Activated CD4-positive, alpha-beta T cell treated with anti-CD3 and anti-CD28 coated beads, Interleukin-2, amount 50 U/mL, for 24 hours (primary cell): ENCODE measurements at places on chromosomes 4 and X.

DNA sequence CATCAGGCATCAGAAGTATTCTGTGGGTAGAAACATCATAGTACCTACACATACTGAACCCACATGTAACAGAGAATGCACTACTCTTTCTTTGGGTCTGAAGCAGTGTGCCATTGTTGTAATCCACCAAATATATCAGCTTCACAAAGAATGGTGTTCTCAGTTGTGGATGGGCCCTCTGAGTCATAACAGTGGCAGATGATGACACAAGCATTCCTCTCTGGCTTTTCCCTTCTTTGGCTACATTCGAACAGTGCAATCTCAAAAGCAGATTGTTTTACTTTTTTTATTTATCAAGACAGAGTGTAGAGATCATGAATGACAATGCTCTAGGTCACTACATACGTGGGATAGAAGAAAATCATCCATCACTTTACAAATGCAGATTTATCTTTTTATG lies 247.2 kb upstream of the EPHA5 start:
- DNase-seq: no peak

GRCh38 chr4:16665942-16666551 lies 232.4 kb downstream of the LDB2 start:
- DNase-seq: no peak

DNA sequence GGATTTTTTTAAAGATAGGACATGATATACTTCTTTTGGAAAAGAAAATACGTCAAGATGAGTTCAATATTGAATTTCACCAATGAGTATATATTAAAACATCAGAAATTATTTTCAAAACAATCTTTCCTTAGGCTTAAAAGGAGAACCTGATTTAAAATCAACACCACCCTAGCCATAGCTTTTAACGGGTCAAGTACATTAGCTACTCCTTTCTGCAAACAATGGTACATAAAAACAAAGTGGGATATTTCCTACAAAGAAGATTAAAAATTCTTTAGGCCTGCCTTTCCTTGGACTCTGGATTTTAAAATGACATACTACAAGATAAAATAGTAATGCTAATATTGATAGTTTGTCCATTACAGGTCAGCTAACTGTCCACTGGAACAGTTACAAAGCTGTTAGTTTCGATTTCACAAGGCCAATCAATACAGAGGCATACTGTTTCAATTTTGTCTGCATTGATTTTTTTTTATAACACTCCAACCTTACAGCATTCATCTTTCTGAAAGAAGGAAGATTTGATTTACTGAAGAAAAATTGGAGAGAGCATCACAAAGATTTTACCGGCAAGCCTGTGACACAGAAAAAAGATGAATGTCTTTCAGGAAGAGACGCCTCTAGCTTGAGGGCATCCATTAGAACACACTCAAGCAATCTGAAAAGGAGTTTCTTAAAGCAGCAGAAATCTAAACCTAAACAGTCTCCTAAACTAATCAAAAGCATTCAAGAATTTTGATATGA lies 97.2 kb downstream of the MAB21L2 start:
- DNase-seq: no peak

- DNase-seq: no peak
Observed at GRCh38 chrX:40871385-40872082, 136.2 kb upstream of the MED14 start.

GRCh38 chr4:35883108-35883507 lies 361.2 kb downstream of the ARAP2 start:
- DNase-seq: no peak

GRCh38 chr4:1536579-1537409 lies 130.6 kb upstream of the NKX1-1 start:
- DNase-seq: no peak

DNA sequence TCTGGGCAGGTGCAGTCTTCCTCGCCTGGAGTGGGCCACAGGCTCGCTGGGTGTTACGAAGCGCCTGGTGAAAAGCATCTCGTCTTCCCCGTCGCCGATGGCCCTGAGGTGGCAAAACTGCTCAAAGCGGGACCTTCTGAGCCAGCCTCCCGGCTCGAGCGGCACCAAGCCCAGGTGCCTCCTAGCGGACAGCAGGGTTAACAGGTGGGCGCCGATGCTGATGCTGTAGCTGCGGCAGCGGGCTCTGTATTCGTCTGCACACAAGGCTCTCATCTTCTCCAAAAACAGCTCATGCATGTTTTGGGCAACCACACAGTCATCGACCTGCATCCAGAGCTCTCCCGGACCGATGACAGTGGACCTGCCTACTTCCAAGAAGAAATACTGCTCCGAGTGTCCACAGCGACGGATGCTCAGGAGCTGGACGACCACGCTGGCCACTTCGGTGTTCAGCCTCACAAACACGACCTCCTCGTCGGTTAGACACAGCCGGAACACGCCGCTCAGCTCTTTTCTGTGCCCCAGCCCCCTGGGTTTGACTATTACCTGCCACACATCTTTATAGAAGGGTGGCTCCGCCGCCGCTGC lies 1.2 kb downstream of the IRS4 start:
- DNase-seq: no peak

DNA sequence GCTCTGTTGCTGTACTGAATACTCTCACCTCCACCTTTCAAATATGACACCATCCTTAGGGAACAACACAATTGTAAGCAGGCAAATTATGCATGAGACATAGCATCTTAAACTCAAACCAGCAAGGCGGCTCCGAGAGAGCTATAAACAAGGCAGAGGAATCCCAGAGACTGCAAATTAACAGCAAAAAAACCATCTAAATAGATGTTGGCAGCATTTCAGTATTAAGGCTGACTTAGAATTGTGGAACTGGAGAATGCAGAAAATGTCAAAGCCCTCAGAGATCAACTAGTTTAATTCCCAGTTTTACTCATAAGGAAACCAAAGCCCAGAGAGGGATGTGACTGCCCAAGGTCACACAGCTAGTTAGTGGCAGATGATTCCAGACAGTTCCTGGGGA lies 37.2 kb upstream of the SPANXC start:
- no peak for DNase-seq

DNA sequence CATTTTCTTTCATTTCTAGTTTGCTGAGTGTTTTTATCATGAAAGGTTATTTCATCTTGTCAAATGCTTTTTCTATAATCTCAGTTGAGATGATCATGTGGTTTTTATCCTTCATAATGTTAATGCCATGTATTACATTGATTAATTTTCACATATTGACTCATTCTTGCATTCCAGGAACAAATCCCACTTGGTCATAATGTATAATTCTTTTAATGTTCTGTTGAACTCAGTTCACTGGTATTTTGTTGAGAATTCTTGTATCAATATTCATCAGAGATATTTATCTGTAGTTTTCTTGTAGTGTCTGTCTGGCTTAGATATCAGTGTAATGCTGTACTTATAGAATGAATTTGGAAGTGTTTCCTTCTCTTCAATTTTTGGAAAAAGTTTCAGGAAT lies 16.7 kb upstream of the LHFPL1 start:
- no peak for DNase-seq

DNA sequence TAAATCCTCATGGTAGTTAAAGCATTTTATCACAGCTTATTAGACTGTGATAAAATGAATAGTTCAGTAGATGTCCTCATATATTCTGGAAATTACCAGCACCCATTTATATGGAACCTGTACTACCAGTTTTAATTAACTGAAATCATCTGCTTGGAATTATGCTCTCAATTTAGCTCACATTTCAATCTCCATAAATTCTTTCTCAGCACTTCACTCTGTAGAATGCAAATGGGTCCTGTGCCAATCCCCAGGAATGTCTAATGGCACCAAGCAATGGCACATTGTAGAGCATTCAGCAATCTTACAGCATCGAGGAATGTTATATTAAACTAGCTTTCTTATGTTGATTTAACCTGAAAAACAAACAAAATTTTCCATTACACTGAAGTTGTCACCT lies 355.1 kb downstream of the PDHA2 start:
- DNase-seq: no peak

GRCh38 chrX:8235026-8235425 lies 64.0 kb upstream of the VCX2 start:
- no peak for DNase-seq

DNA sequence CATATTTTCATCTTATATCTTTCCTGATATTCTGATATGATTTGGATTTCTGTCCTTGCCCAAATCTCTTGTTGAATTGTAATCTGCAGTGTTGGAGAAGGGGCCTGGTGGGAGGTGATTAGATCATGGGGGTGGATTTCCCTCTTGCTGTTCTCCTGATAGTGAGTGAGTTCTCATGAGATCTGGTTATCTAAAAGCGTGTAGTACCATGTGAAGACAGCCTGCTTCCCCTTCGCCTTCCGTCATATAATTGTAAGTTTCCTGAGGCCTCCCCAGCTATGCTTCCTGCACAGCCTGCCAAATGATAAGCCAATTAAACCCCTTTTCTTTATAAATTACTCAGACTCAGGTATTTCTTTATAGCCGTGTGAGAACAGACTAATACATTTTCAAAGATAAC lies 77.2 kb downstream of the ANKRD50 start:
- no peak for DNase-seq

GRCh38 chrX:113124693-113125092 lies 284.1 kb upstream of the AMOT start:
- DNase-seq: no peak

DNA sequence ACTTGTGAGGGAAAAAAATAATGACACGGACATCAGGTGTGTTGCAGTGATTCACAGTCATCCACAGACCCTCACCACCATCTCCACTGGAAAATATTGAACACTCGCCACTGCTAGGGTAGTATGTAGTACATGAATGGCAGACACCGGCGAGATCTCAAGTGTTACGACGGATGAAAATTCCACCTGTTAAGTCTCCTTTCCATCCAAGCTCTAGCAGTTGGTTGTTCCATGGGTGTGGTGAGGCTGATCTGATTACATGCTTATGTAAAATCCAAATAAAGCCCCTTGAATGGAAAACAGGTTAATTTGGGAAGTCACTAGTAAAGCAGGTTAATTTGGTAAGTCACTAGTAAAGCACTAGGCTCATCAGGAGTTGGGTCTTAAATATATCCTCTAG lies 1.1 kb upstream of the ARMCX4 start:
- DNase-seq: no peak

DNA sequence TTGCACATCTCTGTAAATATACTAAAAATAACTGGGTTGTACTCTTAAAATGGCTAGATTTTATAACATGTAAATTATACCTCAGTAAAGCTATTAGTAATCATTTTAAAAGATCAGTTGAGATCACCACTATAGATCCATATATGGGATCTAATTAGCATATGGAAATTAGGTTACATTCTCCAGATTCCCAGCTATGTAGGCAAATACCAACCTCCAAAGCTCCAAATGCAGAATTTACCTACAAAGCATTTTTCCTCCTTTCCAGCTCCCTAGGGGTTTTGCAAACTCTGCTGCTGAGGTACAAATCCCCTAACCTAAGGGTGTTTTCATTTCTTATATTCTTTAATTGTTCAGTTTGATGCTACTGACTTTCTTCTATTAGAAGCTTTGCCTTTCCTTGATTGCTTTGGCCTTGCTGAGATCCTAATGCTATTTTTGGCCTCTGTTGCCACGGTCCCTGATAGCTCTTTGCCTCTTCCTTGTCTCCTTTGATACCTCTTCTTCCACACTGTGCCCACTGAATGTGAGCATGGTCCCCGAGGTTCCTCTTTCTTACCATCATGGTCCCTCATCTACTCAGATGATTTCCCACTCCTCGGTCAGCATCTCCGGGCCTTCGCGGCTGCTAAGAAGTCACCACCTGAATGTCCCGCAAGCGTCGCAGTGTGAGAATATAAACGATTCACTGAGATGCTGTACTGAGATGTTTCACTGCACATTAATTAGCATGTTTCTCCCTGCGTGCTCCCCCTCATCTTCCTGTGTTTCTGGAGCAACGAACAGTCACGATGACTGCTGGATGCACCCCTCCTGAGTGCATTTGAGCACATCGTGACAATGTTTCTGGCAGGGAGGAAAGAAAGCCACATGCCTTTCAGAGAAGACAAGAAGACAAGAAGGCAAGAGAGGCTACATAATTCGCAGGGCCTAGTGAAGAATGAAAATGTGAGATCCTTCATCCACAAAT lies 23.8 kb downstream of the ENPP6 start:
- no peak for DNase-seq

DNA sequence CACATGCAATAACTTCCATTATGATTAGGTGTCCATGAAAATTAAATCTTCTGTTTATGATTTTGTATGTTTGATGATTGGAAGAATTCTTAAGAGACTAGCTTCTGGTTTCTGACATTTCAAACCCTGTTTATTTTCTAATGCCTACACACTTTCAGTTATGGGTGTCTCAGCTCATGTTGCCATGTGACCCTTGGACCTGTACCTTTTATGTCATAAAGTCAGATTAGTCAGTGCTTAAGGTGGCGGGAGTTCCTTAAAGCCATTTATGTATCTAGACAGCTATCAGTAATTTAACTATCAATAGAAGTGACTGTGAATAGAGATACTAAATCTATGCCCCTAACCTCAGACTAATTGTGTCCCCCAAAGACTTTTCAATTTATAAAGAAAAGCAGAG lies 155.6 kb downstream of the GBA3 start:
- no peak for DNase-seq

DNA sequence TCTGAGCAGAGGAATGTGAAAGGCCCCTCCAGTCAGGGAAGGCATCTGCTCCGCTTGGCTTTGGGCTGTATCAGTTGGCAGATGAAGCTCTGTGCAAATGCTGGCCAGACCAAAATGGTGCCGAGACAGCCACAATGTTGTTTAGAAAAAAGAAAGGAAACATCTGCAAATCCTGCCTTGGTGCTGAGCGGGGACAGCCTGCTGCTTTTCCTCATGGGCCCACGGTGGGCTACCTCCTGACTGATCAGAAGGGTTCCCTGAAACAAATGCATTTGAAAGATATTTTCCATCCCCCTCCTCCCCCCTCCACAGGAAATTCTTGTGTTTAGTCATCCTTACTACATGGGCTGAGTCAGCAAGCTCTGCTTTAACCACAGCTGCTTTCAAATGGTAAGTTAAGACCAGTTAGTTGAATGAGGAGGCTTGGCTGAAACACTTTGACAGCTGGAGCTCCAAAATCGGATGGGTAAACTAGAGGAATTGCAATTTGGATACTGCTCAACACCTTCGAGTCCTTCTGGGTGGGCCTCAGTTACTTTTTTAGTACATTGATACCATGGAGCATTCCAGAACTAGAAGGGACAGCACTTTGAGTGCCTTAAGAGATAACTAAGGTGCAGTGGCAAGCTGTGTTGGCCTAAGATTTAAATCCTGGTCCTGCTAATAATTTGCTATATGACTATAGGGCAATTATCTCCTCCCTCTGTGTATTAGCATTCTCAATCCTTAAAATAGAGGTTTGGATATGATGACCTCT lies 36.0 kb downstream of the PLAC1 start:
- DNase-seq: peak; percentile 12

DNA sequence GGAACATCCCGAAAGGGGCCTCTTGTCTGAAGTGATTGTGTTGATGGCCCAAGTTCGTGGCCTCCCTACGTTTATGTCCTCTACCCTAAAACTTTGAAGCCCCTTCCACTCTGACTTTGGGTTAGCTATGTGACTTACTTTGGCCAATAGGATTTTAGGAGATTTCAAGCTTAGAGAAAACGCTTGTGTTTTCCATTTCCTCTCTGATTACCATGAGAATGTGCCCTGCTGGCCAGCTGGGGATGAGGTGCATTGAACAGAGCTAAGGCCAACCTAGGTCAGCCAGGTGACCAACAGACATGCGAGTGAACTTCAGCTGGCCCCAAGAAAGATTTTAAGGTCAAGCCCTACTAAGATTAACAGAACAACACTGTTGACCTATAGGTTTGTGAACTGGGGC lies 82.4 kb downstream of the SLC2A9 start:
- DNase-seq: no peak

- DNase-seq: no peak
Observed at GRCh38 chrX:48736303-48736702, 25.2 kb upstream of the GLOD5 start.
